ENCODE measurements at places on chromosomes 2 and 18.

- no peak for DNase-seq
Measured at GRCh38 chr2:151553-152334, 105.4 kb upstream of the FAM110C start.

DNA sequence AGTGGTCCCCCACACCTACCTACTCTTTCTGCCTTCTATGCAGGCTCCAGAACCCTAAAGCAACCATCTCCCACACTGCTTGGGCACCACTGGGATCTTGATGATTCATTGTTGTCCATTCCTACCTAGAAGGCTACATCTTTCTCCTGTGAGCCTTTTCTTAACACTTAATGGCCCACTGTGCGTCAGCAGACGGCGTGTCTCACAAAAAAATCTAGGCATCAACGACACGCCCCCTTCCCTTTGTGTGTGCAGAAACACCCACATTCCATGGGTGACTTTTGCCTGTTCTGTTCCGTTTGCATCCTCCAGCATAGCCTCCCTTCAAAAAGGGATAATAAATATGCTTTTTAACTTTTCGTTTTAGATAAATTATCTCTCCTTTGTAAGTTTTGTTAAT, 99.7 kb upstream of the CYRIA start:
- DNase-seq = no peak

DNA sequence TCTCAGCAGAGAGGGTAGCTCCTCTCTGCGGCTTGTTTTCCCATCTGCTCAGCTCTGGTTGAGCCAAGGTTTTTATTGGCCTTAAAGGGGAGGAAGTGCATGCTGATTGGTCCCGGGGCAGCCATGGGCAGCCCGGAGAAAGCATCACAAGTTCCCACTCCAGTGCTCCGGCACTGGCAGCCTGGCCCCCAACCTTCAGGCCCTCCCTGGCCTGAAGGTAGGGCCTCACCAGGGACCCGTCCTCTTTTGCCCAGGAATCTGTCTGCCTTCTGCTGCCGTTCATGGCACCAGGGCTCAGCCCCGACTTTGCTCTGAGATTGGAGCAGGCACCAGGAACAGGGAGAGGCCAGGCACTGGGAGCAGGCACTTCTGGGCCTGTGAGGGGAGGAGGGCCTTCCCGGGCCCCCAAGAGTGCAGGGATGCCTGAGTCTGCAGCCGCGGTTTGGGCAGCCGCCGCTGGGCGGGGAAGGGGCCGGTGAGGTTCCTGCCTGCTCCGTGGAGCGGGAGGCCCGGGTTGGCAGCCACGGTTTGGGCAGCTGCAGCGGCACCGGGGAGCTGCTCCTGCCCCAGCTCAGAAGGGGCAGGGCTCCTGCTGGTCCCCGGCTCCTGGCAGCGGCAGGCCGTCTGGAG, 17.5 kb upstream of the ILKAP start:
- no peak for DNase-seq

- DNase-seq = no peak
Measured at GRCh38 chr18:76932026-76932819, 109.9 kb downstream of the ZNF236 start.

- no peak for DNase-seq
Measured at GRCh38 chr18:64986906-64987495, 763.8 kb upstream of the CDH7 start.

DNA sequence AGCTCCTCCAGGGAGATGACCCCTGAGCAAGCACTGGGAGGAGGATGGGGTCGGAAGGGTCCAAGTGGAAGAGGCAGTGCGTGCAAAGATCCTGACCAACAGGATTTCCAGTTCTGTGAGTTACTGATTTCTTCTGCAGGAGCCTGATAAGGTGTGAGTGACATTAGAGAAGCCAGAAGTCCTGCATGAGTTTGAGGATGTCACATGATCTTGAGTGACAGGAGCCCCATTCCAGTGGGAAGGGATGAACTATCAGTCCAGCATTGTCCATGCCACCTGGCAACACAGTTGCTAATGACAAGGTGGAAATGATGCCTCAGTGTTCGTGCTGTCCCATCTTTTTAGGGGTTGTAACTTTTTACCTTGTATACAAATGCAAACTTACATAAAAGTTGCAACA, 285.1 kb upstream of the HDAC4 start:
- DNase-seq = no peak

DNA sequence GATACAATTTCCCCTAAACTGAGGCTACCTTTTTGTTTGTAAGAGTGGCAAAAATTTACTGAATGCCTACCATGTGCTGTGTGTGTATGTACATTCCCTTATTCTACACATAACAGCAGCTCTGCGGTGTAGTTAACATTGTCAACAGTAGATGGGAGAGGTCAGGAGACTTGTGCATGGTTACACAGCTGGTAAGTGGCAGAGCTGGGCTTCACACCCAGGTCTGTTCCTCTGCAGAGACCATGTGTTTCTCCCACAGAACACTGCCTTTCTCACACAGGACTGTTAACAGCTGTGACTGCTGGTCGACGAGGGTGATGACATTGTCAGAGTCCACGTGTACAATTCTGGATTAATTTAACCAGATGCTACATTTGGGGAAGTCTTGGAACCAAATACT, 49.1 kb downstream of the EML6 start:
- no peak for DNase-seq

DNA sequence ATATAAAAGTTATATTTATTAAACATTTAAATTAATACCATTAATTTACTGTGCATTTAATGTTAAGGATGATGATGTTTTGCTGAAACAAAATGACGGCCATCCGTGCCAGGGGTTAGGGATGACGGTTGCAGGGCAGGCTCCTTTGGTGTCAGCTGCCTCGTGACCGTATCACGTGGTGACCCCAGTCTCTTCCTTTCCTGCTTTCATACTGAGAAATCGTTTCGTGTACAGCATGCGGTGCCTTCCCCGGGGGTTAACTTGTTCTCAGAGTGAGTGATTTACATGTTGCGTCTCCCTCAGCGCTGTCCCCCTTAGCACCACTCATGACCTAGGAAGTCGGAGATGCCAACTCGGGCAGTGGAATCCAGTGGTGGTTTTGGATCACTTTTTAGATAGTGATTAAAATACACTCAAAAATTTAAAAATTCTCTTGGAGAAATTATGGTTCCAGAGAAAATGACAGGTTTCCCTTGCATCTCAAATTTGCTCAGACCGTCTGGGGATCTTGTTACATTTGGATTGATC, 290.8 kb downstream of the GBX2 start:
- no peak for DNase-seq

DNA sequence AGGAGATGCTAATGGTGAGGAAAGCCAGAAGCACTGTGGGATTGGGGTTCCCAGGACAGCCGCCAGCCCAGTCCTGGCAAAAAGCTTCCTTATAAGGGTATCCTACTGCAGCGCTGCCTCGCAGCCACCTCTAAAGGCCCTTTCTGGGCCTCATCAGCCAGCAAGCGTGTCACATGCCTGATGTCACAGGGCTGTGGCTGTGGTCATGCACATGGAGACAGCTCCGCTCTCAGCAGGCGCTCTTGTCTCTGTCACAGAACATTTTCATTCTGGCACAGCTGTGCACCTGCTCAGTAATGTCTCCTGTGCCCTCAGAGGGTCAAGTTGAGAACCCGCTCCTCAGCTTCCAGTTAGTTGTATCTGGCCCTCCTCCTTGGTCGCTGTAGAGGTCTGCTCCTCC, 17.7 kb upstream of the MAL start:
- DNase-seq = no peak

DNA sequence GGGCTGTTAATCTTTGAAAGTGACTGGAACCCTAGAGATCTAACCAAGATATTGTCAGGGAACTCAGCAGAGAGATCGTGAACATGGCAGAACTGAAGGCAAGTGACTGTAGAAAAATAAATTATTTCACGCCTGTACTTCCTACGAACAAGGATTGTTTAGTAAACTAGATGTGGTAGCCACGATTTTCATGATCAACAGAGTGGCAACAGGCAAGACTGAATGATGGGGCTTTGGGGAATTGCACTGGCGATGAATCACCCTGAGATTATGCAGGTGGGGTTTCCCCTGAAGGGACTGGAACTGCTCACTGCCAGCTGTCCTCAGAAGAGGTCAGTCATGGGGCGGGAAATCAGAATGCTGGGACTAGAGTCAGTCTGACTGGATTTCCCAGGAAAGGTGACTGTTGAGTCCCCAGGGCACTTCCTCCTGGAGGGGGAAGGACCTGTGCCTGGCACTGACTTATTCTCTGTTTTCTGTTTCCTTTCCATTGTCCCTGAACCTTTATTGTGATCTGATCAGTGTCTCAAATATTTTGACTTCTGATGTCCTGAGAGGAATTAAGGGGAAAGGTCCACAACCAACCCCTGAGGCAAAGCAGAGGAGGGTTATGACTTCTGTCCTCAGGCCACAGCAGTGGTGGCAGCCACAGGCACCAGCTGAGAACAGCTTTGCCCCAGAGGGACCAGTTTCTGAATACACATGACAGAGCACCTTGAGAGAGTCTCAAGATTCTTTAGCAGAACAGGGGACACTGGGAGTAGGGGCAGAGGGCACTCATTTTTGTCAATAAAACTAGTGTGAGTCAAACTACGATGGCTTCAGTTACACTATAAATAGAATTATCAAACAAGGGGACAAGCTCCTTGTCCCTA, 70.0 kb downstream of the NAB1 start:
- DNase-seq = peak; percentile 28

- no peak for DNase-seq
Measured at GRCh38 chr2:233006648-233007047, 6.4 kb downstream of the NGEF start.

Measured in common myeloid progenitor, CD34-positive (primary cell).